NCI-H2171 treated with DMSO at 0.1 percent for 48 hours (cell line): ENCODE measurements at places on chromosomes 2 and 18.

GRCh38 chr18:54647176-54647575 lies 56.1 kb downstream of the DYNAP start:
- DNase-seq: peak; percentile 41

DNA sequence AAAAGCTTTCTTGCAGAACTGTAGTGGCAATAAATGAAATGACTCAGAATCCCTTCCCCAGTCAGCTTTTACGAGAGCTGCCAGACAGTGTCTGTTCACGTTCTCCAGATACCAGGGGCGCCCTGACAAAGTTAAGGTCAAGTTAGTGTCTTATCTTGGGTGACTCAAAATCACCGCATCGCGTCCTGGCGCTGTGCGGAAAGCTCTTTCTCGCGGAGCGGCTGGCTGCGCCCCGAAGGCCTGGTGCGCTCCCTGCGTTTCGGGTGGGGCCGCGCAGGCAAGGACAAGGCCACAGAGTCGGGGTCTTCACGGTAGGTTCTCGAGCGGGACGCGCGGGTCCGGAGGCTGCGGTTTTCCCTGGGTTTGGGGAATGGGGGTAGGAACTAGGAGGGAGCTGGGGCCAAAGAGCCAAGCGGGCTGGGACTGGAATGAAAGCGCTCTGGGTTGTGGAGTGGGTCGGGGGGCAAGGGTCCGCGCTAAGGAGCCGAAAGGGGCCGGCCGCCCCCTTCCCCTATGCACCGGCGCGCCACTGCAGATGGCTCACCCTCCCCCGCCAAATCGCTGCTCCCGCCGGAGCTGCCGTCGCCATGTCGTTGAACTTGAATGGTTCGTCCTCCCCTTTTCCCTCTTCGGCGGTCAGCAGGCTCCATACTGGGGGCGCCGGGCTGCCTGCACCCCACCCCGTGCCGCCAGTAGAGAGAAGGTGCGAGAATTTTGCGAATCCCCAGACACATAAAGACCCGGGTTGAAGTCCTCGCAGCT lies 2.6 kb upstream of the HOXD11 start:
- no peak for DNase-seq

DNA sequence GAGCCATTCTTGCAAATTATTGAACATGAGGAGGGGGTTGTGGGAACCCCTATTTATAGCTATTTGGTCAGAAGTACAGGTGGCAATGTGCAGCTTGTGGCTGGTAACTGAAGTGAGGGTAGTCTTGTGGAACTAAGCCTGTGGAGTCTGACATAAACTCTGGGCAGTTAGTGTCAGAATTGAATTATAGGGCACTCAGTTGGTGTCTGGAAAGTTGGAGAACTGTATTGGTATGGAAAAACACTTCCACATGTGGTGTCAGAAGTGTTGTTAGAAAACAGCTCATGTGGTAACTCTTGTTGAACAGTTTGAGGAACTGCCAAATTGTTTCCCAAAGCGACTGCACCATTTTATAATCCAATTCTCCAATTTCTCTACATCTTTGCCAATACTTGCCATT lies 7.5 kb downstream of the RALBP1 start:
- no peak for DNase-seq

- peak; percentile 96 for DNase-seq
Observed at GRCh38 chr2:11024259-11024645, 112.5 kb downstream of the KCNF1 start.

DNA sequence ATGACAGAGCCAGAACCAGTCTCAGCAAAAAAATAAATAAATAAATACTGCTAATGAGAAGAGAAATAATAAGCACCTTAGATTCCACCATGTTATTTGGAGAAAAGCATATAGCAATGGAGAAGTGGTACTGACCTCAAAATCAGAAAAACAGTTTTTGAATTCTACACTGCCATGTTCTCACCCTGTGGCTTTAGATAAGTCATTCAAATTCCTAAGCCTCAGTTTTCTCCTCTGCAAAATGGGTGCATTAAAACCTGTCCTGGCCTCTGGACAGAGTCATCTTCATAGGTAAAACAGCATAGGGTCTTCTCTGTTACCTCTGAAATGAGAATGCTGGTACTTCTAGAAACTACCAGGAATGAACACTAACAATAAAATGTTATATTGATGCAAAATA lies 62.2 kb upstream of the RMP24 start:
- no peak for DNase-seq

- DNase-seq: peak; percentile 72
Observed at GRCh38 chr2:148978706-148979105, 59.8 kb upstream of the LYPD6B start.

DNA sequence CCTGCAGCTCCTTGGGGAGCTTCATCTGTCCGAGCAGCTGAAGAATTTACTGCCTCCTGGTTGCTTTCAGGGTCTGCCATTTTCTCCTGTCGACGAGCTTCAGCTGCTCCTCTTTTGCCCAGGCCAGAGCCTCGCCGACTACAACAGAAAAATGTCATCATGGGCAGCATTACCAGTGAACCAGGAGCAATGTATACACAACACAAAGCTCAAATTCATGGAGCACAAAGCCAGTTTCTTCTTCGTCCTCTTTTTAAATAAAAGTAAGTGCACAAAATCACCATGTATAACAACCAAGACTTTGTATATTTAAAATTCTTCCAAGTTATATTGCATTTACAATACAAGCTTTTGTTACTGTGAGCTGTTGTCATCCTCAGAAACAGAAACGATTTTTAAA lies 85.0 kb downstream of the TRIP12 start:
- DNase-seq: no peak

DNA sequence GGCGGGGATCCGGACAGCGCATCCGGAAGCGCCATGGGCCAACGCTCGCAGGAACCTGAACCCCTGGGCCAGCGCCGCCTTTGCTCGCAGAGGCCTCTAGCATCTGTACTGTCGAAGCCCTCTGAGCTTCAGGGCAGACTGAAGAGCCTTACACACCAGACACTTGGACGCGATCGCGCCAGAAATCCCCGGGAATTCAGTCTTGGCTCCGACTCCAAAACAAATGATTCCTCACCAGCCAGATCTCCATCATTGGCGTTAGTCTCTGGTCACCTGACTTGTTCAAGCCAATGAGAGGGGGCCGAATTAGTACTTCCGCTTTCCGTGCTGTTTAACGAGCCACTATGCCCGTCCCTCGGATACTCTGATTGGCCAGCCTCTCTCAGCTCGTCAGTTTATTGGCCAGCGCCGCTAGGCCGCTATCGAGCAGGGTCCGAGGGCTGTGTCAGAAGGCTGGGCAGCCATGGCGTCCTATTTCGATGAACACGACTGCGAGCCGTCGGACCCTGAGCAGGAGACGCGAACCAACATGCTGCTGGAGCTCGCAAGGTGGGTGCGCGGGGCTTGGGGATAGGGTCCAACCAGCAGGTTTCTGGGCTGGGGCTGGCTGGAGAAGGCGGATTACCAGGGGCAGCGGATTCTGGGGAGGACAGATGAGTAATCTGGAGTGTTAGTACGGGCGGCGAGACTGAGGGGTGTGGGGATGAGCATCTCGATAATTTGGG lies at the start of gene RNF181:
Gene RNF181, plus strand, starts transcription at position 445 of the 725 bp plus-strand sequence. Its CDS starts 19 bp downstream, at position 464.
- DNase-seq: peak; percentile 99

GRCh38 chr2:231617059-231617926 lies 24.6 kb downstream of the TEX44 start:
- DNase-seq: no peak

DNA sequence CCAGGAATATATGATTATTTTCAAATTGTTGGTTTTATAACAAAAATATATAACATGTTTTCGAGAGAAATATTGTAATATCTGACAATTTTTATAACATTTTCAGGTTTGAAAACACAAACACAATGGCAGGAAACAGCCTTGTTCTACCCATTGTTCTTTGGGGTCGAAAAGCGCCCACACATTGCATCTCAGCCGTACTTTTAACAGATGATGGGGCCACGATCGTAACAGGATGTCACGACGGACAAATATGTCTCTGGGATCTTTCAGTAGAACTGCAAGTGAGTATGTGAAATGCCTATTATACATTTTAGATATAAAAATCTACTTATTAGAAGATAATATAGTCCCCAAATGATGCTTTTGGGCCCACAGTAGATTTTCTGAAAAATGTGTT lies 21.2 kb downstream of the WDR7 start:
- DNase-seq: no peak

- no peak for DNase-seq
Observed at GRCh38 chr2:151297882-151298281, 8.4 kb upstream of the NMI start.

- DNase-seq: no peak
Observed at GRCh38 chr18:36812678-36813077, 16.1 kb downstream of the TPGS2 start.

DNA sequence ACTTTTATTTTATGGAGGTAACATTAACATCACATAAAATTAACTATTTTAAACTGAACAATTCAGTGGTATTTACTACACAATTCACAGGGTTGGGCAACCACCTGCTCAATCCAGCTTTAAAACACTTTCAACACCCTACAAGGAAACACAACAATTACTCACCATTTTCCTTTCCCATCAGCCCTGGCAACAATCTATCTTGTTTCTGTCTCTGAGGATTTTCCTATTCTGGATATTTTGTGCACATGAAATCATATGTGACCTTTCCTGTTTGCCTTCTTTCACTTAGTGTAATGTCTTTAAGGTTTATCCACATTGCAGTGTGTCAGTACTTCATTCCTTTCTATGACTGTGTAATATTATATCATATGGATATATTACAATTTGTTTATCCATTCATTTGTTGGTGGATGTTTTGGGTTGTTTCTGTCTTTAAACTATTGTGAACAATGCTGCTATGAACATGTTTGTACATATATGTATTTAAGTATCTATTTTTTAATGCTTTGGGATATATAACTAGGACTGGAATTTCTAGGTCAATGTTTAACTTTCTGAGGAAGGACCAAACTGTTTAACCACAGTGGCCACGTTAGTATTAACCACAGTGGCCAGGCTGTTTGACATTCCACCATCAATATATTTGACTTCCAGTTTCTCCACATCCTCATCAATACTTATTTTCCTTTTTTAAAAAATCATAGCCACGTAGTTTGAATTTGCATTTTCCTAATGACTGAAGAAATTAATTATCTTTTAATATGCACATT lies 72.4 kb upstream of the KIF5C start:
- DNase-seq: no peak

GRCh38 chr2:67479261-67479660 lies 82.1 kb downstream of the ETAA1 start:
- DNase-seq: no peak

- no peak for DNase-seq
Observed at GRCh38 chr18:58624011-58624410, 4.9 kb downstream of the ALPK2 start.

- DNase-seq: peak; percentile 53
Observed at GRCh38 chr2:5077479-5078089, 614.6 kb upstream of the SOX11 start.

DNA sequence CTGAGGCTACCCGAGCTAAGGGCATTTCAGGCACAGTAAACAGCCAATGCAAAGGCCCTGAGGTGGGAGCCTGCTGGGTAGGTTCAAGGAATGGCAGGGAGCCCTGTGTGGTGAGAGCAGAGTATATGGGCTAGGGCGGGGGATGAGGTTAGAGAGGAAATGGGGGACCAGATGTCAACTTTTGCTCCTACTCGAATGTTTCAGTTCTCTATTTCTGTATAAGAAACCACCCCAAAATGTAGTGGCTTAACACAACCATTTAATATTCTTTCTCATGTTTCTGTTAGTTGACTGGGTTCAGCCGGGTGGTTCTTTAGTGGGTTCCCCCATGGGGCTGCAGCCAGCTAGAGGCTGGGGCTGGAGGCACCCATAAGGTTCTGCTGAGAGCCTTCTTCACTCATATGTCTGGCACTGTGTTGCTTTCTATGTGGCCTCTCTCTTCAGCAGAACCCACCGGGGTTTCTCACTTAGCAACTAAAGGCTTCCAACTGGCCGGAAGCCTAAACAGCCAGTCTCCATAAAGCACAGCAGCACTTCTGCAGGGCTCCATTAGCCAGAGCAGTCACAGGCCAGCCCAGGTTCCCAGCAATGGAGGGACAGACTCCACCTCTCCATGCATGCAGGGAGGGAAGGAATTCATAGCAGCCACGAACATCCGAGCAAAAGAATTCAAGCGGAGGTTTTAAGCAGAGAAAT lies 5.6 kb upstream of the ATOH8 start:
- no peak for DNase-seq

- DNase-seq: peak; percentile 4
Observed at GRCh38 chr2:166361351-166362153, 14.2 kb downstream of the SCN9A start.
